ENCODE measurements at places on chromosomes 3 and 15.

- no peak for DNase-seq
These were observed 22.8 kb downstream of the IL17RD start for GRCh38 chr3:57142411-57142723.

GRCh38 chr3:144763878-144764454 is 792.3 kb downstream of the DIPK2A start:
- DNase-seq: no peak

GRCh38 chr15:69299943-69300588 is 1.4 kb downstream of the PAQR5 start:
- no peak for DNase-seq

DNA sequence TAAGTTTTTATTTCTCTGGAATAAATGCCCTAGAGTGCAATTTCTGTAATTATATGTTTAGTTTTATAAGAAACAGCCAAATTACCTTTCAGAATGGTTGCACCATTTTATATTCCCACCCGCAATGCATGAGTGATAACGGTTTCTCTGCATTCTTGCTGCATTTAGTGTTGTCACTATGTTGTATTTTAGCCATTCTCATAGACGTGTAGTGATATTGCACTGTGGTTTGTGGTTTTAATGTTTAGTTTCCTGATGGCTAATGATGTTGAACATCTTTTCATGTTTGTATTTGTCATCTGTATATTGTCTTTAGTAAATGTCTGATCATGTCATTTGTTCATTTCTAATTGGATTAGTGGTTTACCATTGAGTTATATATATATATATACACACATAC is 73.0 kb upstream of the GOLIM4 start:
- DNase-seq: no peak

GRCh38 chr15:81229586-81229985 is 32.9 kb downstream of the IL16 start:
- DNase-seq: no peak

- DNase-seq: no peak
These were observed 111.8 kb downstream of the TUSC7 start for GRCh38 chr3:116821371-116821770.

DNA sequence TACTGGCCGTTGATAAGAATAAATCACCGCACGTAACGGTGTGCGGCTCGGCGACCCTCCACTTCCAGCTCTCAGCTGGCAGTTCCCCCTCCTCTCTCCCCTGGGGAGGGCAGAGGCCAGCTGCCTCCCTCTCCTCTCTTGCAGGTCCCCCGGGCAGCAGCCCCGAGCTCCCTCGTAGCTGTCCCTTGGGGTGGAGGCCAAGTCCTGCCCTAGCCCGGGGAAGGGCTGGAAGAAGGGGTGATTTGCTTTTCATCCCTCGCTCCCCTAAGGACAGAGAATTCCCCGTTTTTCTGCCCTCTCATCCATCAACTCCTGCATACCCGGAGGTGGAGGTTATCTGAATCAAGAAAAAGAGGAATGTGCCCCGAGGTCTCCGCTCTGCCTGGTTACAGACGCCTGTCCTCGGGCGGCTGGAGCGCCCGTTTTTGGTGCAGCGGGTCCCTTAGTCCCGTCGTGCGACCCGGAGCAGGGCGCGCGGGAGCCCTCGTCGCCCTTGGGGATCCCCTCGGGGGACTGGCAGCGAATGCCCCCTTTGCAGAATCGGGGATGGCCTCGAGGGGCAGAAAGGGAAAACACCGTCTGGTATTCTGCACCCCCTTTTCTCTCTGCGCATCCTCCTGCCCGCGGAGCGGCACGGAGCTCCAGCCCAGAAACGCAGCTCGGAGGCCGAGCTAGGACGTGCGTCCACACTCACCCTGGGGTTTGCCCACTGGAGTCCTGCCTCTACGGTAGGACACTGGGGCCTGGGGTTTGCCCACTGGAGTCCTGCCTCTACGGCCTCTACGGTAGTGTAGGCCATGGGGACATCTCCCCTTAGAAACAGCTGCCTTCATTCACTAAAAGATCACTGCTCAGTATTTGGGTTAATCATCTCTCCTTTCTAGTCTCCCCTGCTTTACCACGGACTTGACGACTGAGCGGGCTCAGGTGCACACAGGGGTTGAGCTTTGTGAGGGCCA is 2.2 kb downstream of the PTPRG start:
- no peak for DNase-seq

DNA sequence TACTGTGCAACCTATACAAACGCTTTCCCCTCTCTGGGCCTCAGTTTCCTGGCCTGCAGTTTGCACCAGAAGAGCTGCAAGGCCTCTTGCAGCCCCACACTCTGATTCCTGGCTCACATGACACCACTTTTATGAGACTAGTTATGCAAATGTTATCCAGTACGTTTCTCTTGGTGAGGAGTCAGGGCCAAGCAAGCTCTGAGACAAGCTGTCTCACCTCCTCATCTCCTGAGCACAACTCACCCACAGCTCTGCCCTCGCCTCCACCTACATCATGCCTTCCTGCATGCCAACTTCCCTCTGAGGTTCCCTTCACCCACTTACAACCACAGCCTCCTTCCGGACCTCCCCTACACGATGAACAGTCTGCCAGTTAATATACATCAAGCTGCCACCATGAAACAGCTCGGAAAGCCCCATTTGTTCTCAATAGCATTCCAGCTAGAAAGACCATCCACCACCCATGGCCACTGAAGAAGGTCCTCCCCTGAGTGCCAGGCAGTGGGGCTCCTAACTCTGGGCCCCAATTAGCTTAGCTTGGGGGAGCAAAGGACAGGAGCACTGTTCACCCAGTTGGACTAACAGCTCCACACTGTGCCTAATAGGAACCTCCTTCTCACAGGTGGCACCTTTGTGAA is 25.0 kb downstream of the CRYGS start:
- peak; percentile 35 for DNase-seq

DNA sequence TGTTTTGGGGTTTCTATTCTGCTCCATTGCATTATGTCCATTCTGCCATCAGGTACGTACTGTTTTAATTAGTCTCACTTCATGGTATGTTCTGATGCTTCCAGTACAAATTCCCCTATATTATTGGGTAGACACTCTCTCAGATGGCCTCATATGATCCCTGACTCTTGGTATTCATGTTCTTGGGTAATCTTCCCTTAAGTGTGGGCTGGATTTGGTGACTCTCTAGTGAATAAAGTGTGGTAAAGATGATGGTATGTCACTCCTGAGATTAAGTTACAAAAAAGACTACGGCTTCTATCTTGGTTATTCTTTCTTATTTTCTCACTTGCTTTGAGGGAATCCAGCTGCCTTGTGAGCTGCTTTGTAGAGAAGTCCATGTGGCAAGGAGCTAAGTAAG is 89.6 kb upstream of the TBC1D5 start:
- DNase-seq: no peak

- DNase-seq: no peak
These were observed 31.1 kb downstream of the PHLDB2 start for GRCh38 chr3:111890051-111890580.

DNA sequence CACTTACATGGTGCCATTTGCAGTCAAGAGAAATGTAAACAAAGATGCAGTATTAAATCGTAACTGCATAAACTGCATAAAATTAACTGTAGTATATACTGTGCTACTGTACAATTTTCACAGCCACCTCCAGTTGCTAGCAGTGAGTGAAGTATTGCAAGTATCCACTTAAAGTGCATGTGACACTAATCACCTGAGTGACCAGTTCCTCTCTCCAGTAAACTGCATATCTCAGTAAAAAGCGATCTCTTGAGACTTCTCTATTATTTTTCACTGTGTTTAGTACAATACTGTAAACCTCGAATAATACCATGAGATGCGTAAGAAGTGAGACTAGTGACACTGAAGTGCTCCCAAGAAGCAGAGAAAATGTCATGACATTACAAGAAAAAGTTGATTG is 111.7 kb upstream of the PLXND1 start:
- no peak for DNase-seq

- no peak for DNase-seq
These were observed 39.7 kb downstream of the ESYT3 start for GRCh38 chr3:138474163-138474562.

- DNase-seq: no peak
These were observed 18.0 kb downstream of the SRGAP3 start for GRCh38 chr3:9231471-9231870.

DNA sequence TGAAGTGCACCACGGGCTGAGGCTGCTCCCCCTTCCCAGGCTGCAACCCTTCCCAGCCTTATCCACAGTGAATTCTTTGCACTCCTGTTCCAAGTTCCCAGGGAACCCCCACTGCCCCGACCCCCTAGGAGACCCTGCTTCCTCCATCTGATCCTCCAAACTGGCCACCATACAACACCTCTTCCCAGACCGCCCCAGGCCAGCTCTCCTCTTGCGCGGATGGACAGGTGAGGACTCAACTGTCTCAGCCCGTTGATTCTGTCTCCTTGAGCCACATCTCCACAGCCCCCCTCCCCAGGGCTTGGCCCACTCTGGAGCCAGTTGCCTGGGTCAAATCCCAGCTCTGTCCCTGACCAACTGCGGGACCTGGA is 21.7 kb downstream of the GRIP2 start:
- DNase-seq: no peak

GRCh38 chr3:16182183-16182582 is 7.7 kb downstream of the GALNT15 start:
- no peak for DNase-seq

- no peak for DNase-seq
These were observed 52.8 kb downstream of the LSM3 start for GRCh38 chr3:14231145-14231990.

DNA sequence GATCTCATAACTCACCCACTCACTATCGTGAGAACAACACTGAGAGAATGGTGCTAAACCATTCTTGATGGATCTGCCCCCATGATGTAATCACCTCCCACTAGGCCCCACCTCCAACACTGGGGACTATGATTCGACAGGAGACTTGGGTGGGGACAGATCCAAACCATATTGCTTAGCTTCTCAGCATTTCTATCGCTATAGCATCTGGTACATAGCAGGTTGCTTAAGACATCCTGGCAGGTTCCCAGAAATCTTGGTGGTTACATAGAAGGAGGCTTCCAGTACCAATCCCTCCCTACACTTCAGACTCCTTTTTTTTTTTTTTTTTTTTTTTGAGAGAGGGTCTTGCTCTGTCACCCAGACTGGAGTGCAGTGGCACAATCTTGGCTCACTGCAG is 487.8 kb downstream of the EDEM1 start:
- DNase-seq: no peak

DNA sequence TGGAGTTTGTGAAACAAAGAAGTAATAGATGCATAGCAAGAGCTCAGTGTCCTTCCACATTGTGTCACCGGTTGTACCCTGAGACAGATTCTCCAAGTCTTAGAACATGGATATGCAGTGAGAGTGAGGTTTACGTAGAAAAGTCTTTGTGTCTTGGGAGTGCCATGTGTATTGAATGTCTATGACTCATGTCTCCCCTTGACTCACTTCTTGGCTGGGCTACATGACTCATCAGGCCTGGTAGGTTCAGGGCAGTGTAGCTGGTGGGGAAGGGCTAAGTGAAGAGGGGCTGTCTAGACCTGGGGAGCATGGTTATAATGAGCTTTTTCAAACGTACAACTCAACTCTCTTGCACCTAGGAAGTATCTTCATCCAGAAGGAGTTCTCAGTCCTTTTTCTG is 167.4 kb downstream of the GAP43 start:
- DNase-seq: peak; percentile 27

- DNase-seq: no peak
These were observed 435.0 kb downstream of the SHQ1 start for GRCh38 chr3:72413228-72413627.

DNA sequence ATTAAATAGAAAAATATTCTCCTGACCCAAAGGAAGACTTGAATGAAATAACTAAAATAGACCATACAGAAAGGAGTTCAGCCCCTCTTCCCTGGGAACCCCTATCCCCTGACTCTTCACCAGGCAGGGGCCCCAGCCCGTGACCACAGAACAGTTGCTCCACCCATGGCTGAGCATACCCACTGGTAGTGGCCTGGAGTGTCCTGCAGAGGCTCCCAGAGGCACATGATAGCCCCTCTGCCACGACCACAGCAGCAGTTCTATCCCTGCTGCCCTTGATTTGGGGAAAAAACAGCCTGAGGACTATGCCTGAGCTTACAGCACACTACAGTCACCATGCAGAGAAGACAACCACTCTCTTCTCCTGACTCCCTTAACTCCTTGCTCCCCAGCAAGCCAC is 31.8 kb downstream of the TTC14 start:
- DNase-seq: no peak

DNA sequence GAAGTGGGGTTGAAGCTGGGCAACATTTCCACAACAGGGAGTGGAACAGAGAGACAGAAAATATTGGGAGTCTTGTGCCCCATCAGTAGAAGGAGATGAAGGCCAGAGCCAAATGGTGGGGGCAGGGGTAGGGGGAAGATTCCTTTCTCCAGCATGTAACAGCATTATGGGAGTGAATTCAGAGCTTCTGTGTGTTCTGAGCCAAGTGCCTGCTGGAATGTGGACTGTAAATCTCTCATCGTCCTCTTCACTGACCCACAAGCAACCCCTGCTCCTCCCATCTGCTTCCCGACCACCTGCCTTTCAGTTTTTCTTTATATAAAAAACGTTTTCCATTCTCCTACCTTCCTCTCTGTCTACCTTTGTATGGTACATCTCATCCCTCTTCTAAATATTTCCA is 344.2 kb upstream of the TPRG1 start:
- DNase-seq: no peak

- DNase-seq: no peak
These were observed 179.0 kb upstream of the PFN2 start for GRCh38 chr3:150149651-150150051.

DNA sequence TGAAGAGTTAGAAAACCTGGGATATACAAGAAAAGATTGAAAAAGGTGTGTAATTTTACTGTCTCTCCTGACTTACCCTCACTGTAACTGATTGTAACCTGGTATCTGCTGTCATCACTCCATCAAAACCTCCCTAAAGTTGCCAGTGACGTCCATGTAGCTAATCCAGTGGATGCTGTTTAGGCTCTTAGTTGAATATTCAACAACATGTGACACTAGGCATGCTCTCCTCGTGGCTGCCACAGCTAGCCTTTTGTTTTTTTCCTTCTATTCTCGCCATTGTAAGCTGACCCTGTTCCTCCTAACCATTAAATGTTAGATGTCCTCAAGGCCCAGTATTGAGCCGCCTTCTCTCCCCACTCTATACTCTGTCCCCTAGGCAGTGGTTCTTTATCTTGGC is 41.6 kb downstream of the GADL1 start:
- DNase-seq: no peak

- DNase-seq: no peak
These were observed 87.6 kb downstream of the SRGAP3 start for GRCh38 chr3:9161811-9162210.

DNA sequence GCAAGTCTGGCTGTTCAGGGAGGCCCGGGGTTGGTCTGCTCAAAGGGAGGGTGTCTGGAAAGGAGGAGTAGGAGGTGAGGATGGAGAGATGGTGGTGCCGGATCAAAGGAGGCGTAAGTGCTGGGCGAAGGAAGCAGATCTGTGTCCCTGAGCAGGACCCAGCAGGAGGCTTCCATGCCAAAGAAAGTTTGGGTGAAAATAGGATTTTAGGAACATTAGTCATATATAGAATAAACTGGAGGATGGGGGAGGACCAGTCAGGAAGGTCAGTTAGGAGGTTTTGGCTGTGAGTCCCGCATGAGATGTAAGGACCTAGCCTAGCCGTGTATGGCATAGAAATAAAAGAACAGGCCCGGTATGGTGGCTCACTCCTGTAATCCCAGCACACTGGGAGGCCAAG is 28.6 kb upstream of the VPS8 start:
- no peak for DNase-seq

- DNase-seq: no peak
These were observed 15.0 kb downstream of the PDIA5 start for GRCh38 chr3:123081718-123082369.

Measured in stimulated activated CD8-positive, alpha-beta memory T cell treated with anti-CD3 and anti-CD28 coated beads, Interleukin-4, amount 100 ng/mL, for 1 hour (primary cell).